Cortex of kidney (tissue), 1 donor: ENCODE measurements at places on chromosomes 4 and X.

GRCh38 chr4:40811956-40812355 is 62.2 kb downstream of the NSUN7 start:
- DNase-seq: no peak

- DNase-seq: no peak
Observed at GRCh38 chr4:181827246-181827645, 416.0 kb upstream of the TENM3 start.

- no peak for DNase-seq
Observed at GRCh38 chr4:54585321-54586000, 72.3 kb upstream of the KIT start.

GRCh38 chr4:25234390-25235370 is 847 bp downstream of the PI4K2B start:
- DNase-seq: no peak

DNA sequence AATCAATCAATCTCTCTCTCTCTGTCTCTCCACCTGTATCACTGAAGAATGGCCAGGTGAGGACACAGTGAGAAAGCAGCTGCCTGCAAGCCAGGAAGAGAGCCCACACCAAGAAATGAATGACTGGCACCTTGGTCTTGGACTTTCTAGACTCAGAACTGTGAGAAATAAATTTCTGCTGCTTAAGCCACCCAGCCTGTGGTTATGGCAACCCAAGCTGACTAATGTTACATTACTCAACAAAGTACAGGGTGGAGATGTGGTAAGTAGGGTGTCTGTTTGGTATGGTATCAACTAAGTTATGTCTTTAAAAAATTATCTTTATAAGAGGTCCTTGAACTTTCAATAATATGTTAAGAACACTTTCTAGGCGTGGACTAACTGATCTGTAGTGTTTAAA is 159.3 kb downstream of the EPHA5 start:
- no peak for DNase-seq

DNA sequence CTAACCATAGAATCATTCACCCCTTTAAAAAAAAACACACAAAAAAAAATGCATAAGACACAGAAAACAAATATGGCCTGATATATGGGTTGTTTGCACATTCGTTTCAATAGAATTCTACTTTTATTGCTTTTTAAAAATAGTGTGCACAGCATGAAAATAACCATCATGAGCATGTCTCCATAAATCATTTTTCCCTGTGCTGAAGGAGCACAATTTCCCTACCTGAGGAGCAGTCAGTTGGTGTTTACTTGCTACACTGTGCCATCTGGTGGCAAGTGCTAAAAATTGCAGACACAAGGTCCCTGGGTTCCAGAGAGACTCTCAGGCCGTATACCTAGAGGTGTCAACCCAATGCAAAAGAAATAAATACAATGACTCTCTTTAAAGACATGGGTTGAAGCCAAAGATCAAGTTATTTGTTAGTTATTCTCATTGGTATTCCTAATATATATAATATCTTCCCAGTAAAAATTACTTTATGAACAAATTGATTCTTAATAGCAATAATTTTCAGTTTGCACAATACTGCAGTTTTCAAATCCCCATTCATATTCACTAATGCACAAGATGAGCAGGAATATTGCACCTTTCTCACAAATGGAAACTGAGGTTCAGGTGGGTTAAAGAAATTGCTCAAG is 551.4 kb downstream of the IQCM start:
- DNase-seq: no peak

DNA sequence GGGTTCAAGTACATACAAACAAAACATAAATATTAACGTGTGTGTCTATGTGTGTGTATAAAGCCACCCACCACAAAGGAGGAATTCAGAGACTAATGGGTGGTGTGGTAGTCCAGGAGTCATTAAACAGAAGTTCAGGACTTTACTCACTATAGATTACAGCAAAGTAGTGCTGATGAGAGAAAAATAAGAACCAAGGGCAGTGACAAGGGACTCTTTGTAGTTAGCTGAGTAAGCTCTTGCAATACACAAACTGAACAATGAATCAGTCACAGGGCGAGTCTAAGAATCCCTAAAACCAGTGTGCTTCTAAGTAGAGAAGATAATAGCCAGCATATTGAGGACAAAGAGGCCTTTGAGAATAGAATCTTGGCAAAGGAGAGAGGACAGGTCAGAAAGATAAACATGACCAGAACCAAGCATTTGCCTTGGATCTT is 232.4 kb downstream of the PPP3CA start:
- DNase-seq: no peak

GRCh38 chr4:114690571-114690970 is 92.0 kb downstream of the UGT8 start:
- no peak for DNase-seq

DNA sequence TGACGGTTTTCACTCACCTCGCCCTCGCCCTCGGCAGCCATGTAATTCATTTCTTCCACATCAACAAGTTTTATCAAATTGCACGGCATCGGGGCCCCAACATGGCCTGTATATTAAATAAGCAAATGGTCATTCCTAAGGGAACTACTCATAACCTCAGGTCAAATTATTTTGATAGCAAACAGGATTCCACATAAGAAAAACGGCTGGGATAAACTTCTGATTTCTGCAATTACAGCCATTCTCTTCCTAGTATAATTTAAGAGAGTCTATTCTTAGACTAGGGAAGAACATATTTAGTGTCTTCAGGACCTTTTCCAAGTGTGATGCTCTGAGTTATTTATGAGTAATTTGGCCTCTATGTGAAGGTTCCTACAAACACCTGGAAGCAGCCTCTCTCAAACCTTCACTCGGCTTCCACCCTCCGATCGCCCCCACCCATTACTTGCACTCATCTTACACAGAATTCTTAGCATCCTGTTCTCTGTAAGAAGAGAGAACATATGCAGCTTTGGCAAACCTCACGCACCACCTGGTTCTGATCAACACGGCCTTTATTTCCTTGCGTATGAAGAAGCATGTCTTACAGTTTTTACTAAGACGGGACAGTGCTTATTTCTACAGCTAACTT is 29.4 kb upstream of the CENPU start:
- no peak for DNase-seq

DNA sequence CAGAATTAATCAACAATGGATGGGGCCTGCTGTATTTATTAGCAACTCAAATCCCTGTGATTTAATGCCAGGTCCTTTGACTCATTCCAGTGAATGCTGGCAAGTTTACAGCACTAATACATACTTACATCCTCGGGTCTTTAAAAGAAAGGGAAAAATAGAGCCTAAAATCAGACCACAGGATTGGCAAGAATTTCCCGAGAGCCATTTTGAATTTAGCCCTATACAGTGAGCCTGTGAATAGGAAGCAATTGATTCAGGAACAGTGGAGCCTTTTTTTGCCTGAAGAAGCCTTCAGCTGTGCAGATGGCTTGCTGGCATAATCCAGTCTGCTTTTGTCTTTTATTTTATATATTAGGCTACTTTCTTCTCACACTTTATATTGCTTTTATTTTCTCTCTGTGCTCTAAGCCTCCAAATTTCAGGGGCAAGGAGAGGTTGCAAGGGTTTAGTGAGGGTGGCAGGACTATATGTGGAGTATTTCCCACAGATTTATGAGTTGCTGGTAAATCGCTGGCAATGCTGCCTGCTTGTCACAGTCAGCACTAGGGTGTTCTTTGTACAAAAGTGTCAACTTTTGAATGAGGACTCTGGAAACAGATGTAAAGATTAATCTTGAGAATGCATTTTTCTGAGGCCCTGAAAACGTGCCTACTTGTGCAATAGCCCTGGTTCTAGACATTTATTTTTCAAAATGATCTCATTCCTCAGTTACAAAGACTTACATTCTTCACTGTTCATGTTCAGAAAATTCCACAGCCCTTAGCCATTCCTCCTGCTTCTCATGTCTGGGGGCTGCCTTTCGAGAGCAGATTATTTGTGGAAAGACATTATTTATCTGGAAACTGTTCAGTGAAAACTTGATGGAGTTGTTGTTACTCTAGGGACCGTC is 303.5 kb downstream of the SPRY1 start:
- no peak for DNase-seq

DNA sequence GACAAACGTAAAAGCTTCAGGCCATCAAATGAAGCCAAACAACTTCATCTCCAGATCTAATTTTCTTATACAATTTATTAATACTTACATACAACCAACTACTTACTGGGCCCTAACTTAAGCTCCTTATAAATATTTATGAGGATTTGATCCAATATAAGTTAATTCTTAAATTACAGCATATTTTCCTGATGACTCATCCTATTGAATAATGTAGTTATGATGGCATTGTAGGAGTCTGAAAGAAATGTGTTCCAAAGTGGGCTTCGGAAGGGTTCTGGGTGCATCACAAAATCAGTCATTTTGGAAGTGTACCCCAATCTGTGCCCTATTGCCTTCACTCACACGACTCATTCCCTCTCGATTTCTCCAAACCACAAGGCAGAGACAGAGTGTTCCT is 455.1 kb upstream of the CTSO start:
- no peak for DNase-seq

DNA sequence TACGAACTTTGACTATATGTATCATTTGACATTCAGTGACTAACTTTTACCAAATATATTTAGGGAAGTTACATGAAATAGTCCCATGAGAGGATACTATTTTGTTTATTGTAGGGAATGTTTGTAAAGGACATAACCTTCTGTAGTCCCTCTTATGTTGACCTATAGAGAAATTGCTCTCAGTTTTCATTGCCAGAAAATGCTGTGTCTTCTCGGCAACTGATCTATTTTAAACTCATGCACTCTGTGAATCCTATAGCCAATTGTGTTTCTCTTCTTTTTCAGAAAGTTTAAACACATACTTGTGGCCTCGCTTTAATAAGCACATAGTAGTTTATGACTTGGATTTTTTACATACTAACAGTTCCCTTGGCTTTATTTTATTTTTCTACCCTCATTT is 38.2 kb downstream of the DMP1 start:
- no peak for DNase-seq

GRCh38 chrX:124226129-124226528 is 106.3 kb upstream of the TEX13D start:
- DNase-seq: no peak

GRCh38 chr4:178037459-178038214 is 595.4 kb upstream of the AGA start:
- no peak for DNase-seq

DNA sequence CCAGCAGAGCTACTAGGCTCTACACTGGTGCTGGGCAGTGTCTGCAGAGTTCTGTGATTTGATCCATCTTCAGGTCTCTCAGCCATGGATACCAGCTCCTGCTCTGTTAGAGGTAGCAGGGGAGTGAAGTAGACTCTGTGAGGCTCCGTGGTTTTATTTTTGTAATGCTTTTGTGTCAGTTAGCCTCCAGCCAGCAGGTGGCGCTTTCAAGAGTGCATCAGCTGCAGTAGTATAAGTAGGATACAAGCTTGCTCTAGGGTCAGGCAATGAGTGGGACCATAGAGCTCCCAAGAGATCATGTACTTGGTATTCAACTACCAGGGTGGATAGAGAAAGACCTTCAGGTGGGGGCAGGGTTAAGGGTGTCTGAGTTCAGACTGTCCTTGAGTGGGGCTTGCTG is 362.5 kb upstream of the TRAM1L1 start:
- DNase-seq: no peak

DNA sequence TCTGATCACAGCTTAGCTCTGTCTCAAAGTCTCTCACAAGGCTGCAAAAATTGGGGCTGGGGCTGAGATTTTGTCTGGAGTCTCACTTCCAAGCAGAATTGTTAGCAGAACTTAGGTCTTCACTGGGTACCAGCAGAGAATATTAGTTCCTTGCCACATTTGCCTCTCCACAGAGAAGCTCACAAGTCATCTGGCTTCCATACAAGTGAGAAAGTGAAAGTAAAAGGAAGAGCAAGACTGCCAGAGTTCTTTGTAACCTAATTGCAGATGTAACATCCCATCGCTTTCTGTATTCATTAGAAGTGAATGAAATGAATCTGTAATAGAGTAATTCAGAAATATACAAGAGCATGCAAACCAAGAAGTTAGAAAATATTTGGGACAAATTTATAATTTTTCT is 624.1 kb upstream of the GNPDA2 start:
- no peak for DNase-seq

DNA sequence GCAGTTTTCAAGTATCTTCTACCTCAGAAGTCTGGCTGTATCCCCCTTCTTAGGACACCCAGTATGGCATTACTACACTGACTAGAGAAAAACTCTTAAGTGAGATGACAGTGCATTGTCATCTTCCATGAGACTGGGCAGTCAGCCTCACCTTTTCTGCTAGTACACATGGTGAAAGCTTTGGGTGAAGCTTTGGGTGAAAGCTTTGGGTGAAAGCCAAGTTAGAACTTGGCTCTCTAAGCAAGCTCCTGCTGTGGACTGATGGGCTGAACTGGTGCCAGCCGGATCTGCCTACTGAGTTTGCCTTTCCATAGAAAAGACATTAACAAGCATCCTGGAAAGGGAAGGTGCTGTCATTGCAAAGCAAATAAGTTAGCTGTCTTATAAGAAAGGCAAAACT is 8.8 kb downstream of the EPHA5 start:
- DNase-seq: no peak

DNA sequence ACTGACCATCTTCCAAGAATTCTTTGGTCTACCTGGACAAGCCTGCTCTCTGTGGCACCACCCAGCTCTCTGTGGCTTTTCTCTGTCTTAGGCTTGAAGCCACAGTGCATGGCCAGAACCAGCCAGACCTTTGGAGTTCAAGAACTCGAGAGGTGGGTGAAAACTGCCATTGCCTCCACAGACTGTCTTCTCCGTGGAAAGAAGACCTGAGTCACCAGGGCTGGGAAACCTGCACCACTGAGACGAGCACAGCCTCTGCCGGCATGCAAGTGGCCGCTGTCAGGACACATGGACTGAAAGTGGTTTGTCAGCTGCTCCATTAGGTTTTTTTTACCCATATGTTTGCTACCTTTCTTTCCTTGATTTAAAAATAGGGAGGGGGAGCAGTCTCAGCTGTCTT is 74.5 kb downstream of the MGST2 start:
- no peak for DNase-seq

- no peak for DNase-seq
Observed at GRCh38 chrX:47228550-47229270, 4.1 kb upstream of the USP11 start.

DNA sequence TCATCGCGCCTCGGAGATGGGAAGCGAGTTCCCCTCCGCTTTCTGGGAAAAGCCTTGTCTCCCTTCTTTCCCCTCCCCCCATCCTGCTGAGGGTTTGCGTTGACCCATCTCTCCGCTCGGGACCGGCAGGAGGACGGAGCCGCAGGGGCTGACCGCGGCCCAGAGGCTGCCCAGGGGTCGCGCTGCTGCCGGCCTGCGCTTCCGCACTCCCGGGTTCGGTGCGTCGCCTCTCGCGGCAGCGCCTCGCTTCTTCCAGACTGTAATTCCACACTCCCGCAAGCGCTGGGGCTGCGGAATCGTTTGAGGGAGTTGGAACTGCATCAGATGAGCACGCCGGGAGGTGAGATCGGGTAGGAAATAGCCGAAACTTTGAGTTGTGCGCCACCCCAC is 88.3 kb downstream of the BCOR start:
- DNase-seq: no peak

- no peak for DNase-seq
Observed at GRCh38 chr4:74536557-74536956, 91.6 kb downstream of the AREG start.
